ENCODE measurements at places on chromosomes 3 and 15. TPM values are rescaled to one million over a fixed set of nuclear protein-coding genes. Genes with fewer than 3 reads are reported as not detected.

Gene LRRC31
- total RNA-seq = not detected

Gene RFT1
- total RNA-seq = 21.3 TPM

Gene TBC1D21
- total RNA-seq = not detected

Gene ARNT2
- 16.6 TPM for total RNA-seq

Gene CD86
- 15.4 TPM for total RNA-seq

Gene GOLGA8G
- not detected for total RNA-seq

Gene ANKUB1
- total RNA-seq = 2.8 TPM

Gene PLSCR5
- total RNA-seq = not detected

Gene MUC20
- total RNA-seq = 28.7 TPM

Gene GNAI2
- total RNA-seq = 313 TPM

Gene CMC1
- 17.0 TPM for total RNA-seq

Gene CCR5
- 3.6 TPM for total RNA-seq

Gene FETUB
- total RNA-seq = not detected

Gene TATDN2
- total RNA-seq = 31.7 TPM

Gene HDC
- 8.1 TPM for total RNA-seq

Gene NEO1
- total RNA-seq = 56.1 TPM

Gene HESX1
- total RNA-seq = 0.89 TPM

Gene A4GNT
- not detected for total RNA-seq

Gene ARID3B
- 5.5 TPM for total RNA-seq

Gene AADACL2
- total RNA-seq = not detected

Gene CYP8B1
- not detected for total RNA-seq

Gene MORC1
- not detected for total RNA-seq

Gene INKA1
- total RNA-seq = 7.3 TPM

Gene ZNF710
- 20.2 TPM for total RNA-seq
